Fibroblast of mammary gland (primary cell): ENCODE measurements at places on chromosomes 5 and 9.

- no peak for DNase-seq
Observed at GRCh38 chr5:154264549-154265196, 74.1 kb downstream of the GALNT10 start.

- no peak for DNase-seq
Observed at GRCh38 chr9:38001430-38001829, 67.6 kb downstream of the SHB start.

GRCh38 chr5:126044111-126044668 is 379.0 kb upstream of the GRAMD2B start:
- no peak for DNase-seq

GRCh38 chr9:37085233-37085632 is 35.1 kb upstream of the ZCCHC7 start:
- DNase-seq = no peak

GRCh38 chr9:78150312-78150982 is 85.4 kb upstream of the CEP78 start:
- DNase-seq = no peak

- no peak for DNase-seq
Observed at GRCh38 chr5:64040490-64040889, 78.2 kb upstream of the HTR1A start.

DNA sequence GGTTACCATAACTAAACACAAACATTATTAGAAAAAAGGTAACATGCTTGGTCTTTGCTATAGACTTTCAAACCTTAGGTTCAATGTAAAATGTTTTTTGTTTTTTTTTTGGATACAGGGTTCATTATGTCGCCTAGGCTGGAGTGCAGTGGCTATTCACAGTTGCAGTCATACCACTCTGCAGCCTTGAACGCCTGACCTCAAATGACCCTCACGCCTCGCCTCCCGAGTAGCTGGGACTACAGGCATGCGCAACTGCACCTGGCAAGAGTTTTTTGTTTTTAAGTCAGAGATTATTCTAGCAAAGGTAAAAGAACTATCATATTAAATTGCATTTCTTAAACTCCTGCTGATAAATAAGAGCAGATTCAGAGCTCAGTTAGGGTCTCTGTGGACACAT is 55.1 kb upstream of the NR5A1 start:
- no peak for DNase-seq

GRCh38 chr9:6498982-6499381 is 86.0 kb downstream of the UHRF2 start:
- DNase-seq = peak; percentile 77

DNA sequence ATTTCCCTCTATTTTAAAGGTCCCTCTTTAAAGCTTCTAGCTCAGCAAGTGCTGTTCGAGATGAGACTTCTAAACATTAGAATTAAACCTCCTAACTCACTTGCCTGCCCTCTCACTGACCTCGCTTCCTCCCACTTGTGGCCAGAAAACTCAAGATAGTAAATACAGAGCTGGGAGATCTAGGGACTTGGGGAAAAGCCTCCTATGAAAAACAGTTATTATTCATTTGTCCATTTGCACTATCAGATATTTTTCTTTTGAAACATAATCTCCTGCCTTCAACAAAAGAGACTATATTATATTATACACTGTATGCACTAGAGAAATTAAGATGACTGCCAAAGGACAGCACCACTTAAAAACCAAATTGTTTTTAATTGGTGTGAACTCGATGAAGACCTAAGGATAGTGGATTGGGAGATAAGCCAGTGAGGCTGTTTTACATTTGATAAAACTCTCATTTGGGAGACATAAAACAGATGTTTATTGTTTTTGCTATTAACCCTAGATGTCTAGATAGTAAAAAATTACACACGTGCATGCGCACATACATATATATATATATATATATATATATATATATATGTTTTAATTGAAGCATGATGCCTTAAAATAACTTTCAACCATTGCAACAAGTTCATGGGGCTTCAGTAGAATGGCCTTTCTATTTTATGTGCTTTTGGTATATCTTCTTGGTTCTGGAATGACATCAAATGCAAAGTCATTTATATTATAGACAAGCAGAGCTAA is 229.4 kb downstream of the ADAMTSL1 start:
- no peak for DNase-seq

- no peak for DNase-seq
Observed at GRCh38 chr5:37323607-37324006, 47.3 kb downstream of the NUP155 start.

GRCh38 chr5:61303346-61303745 is 28.7 kb upstream of the ZSWIM6 start:
- DNase-seq = no peak

GRCh38 chr5:78677777-78678668 is 29.5 kb upstream of the LHFPL2 start:
- peak; percentile 99 for DNase-seq

- no peak for DNase-seq
Observed at GRCh38 chr5:3424946-3425345, 170.7 kb upstream of the IRX1 start.

GRCh38 chr5:133430095-133430494 is 182.2 kb downstream of the FSTL4 start:
- no peak for DNase-seq

DNA sequence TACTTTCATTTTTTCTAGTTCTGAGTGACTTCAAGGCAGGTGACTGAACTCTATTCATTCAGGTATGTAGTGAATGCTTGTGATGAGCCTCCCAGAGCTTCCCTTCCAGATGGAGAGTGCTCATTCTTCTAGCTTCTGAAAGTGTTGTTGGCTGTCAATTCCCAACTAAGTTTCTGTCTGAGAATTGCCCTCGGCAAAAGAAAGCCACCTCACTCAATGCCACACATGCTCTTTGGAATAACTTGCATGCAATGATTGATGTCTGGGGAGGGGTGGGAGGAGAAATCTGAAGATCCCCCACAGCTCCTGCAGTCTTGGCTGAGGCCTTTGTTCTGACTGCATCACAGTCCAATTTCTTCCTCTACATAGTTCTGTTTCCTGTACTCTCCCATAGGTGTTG is 123.1 kb upstream of the C6 start:
- no peak for DNase-seq

- peak; percentile 49 for DNase-seq
Observed at GRCh38 chr9:92704528-92704927, 34.6 kb upstream of the IPPK start.

DNA sequence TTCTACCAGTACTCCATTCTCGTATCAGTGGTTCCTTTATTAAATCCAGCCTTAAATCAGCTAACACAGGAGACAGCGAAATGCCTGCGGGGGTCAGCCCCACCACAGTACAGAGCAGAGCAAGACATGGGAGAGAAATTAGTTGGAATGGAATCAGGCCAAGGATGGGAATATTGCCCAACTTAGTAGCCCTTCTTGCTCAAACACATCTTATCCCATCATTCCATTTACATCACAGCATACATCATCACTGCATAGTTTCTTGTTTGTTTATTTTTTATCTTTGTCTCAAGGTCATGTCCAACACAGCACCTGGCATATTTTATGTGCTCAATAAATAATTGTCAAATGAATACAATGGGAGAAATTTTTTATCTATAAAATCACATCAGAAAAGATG is 34.3 kb upstream of the DAB2 start:
- DNase-seq = peak; percentile 88

DNA sequence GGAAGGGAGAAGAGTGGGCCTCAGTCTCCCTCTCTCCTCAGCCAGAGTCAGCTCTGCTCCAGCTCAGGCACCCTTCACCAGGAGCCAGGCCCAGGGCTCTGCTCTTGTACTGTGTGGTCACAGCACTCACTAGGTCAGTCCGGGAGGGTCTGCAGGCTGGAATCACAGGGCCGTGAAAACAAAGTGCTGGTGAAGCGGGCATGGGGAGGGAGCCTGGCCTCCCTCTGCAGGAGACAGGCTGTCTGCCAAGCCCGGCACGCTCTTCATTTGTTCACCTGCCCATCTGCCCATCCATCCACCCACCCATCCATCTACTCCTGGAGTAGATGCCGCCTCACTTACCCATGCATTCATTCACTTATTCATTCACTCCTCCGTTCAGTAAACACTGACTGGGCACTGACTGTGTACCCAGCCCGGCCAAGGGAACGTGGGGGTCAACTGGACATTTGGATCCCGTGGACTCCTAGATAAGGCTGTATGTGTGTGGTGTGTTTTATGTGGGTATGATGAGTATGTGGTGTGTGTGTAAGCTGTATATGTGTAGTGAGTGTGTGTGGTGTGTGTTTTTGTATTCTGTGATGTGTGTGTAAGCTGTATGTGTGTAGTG is 3.6 kb downstream of the SPAAR start:
- DNase-seq = no peak

GRCh38 chr5:119355244-119355638 is 578 bp upstream of the TNFAIP8 start:
- DNase-seq = no peak

GRCh38 chr5:132267166-132267739 is 9.8 kb downstream of the PDLIM4 start:
- DNase-seq = no peak

- no peak for DNase-seq
Observed at GRCh38 chr5:39062530-39062929, 11.7 kb downstream of the RICTOR start.

DNA sequence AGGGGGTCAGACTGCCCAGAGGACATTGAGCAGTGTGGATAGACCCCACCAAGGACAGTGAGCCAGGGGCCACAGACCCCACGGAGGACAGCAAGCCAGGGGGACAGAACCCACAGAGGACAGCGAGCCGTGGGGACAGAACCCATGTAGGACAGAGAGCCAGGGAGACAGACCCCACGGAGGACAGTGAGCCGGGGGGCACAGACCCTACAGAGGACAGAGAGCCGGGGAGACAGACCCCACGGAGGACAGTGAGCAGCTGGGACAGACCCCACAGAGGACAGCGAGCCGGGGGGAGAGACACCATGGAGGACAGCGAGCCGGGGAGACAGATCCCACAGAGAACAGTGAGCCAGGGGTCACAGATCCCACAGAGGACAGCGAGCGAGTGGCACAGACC is 3.4 kb upstream of the ZDHHC11 start:
- DNase-seq = no peak

GRCh38 chr5:154997746-154998145 is 15.8 kb upstream of the KIF4B start:
- no peak for DNase-seq

DNA sequence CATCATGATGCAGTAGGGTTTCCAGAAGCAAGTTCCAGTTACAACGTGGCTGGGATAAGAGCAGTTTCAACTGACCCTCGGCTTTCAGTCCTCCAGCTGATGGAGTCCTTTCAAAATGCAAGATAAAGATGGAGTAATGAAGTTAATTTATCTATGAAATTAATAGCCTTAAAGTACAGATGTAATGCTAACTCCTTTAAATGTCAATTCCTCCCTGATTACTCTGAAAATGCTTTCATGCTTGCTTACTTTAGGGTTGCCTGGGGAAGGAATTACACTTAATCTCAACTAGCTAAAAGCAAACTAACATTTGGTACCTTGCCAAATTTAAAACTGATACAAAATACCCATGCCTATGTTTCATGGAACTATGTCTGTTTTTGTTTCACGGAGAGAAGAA is 178.4 kb downstream of the KIAA0825 start:
- no peak for DNase-seq

DNA sequence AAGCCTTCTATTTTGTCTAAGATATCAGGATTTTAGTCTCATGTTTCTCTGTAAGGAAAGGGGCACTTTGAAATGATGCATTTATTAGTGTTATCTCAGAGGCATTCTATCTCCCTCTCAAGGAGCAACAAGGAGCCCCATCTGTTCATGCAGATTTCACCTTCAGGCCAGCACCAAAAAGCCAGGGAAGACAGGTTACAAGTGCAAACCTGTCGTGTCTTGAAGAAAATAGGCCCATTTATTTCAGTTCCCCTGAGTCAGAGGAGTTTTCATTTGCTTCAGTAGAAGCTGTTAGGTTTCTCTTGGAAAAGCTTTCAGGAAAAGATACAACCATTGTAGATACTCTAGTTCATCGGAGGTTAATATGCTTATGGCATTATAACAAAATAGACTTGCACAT is 97.2 kb downstream of the SPOCK1 start:
- no peak for DNase-seq

DNA sequence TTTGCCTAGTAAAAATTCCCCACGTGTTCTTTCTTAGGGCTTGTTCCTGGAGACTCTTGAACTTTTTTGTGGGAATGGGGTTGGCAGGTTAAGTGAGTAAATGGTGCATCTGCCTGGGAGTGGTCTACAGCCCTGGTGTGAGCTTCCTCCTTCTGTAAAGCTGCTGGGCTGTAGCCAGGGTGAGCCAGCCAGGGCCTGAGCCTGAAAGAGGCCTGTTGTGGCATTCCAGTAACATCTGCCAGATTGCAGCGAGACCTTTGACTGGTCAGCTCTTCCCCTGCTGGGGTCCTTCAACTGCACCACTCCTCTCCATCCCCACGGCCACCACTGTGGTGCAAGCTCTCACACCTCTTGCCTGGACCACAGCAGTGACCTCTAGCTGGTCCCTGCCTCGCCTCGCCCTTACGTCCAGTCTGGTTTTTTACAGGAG is 47.5 kb downstream of the SLC22A5 start:
- peak; percentile 59 for DNase-seq

DNA sequence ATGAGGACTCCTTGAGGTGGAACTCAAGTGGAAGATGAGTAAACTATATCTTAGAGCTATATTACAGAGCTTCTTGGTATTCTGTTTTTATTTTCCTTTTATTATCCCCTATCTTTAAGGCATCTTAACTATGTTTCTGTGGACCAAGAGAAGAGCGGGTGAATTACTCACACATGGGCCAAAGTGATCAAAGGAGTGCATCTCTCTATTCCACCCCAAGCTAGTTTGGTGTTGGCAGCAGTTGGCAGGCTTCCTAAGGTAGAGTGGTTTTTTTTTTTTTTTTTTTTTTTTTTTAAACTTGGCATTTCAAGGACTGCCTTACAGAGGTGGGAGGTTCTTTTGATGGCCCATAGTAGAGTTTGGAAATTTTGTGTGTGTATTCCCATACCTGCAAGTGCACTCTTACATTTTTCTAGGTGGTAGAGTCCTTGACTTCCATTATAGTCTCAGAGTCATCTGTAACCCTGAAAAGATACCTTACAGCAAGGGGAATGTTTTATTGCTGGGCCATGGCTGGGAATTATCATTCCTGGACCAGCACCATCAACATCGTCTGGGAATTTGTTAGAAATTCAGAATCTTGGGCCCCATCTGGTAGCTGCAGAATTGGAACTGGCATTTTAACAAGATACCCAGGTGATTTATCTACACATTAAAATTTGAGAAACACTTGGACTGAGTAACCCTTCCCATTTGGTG is 51.0 kb downstream of the ARHGAP26 start:
- no peak for DNase-seq

- DNase-seq = peak; percentile 11
Observed at GRCh38 chr5:5285906-5286305, 136.6 kb upstream of the ICE1 start.

- peak; percentile 44 for DNase-seq
Observed at GRCh38 chr9:126398403-126399058, 71.9 kb downstream of the MVB12B start.

GRCh38 chr5:149857499-149857898 is 87.1 kb downstream of the PDE6A start:
- peak; percentile 70 for DNase-seq
